ENCODE measurements at places on chromosomes 11 and 22.

- H3K4me3 ChIP-seq, result peak within 1 kb of the TSS; percentile 93
- H3K4me1 ChIP-seq, result peaks cover 6% of the 10 kb centered on the region
- peak; percentile 80 for DNase-seq
- no peaks in the 10 kb centered on the region for H3K36me3 ChIP-seq
- peak within 1 kb of the TSS; percentile 98 for H3K27ac ChIP-seq
Observed at GRCh38 chr11:118251858-118252652, at the start of gene MPZL3. Gene MPZL3, minus strand, starts transcription at chr11:118252365. Its CDS starts 71 bp downstream, at chr11:118252294.

DNA sequence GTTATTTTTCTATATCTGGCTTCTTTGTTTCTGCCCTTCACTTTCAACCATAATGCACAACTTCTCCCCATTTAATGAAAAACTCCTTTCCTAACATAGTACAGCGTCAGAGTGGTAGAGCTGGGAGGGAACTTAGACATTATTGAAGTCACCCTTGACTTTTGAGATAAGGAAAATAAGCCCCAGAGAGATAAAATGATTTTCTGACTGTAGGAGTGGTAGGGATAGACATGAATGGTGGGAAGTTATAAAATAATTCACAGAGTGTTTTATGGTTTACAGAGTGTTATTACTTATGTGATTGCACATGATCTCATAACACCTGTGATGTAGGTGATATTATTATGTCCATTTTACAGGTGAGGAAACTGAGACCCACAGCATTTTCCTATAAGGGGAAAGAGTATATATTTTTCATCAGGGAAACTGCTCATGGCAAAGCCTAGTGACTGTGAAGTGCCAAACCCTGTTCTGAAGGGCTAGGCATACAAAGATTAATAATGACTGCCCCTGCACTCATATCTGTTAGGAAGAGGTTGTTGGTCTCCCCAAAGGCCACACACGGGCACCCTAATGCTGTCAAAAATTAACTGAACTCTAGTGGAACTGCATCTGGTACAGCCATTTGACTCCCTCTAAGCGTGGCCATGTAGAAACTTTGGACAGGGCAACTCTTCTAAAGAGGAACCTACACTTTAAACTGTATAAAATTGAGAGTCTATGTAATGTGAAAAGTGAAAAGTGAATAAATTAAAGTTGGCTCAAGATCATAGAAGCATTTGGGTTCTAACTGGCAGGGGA lies 61.1 kb upstream of the PICALM start:
- H3K36me3 ChIP-seq, result no peaks in the 10 kb centered on the region
- no peak overlapping the region for H3K27ac ChIP-seq
- no peaks in the 10 kb centered on the region for H3K4me1 ChIP-seq
- DNase-seq, result no peak

- H3K27ac ChIP-seq, result no peak overlapping the region
- H3K27me3 ChIP-seq, result peaks cover 10% of the 10 kb centered on the region
- H3K36me3 ChIP-seq, result no peaks in the 10 kb centered on the region
- H3K4me3 ChIP-seq, result no peak overlapping the region
- DNase-seq, result no peak
Observed at GRCh38 chr11:12017243-12017678, 8.8 kb upstream of the DKK3 start.

- DNase-seq, result no peak
- H3K4me1 ChIP-seq, result no peaks in the 10 kb centered on the region
- no peaks in the 10 kb centered on the region for H3K36me3 ChIP-seq
Observed at GRCh38 chr11:17822401-17822781, 87.8 kb downstream of the KCNC1 start.

GRCh38 chr11:108881131-108881530 lies 216.3 kb downstream of the DDX10 start:
- H3K4me3 ChIP-seq, result no peak overlapping the region
- H3K4me1 ChIP-seq, result peaks cover 5% of the 10 kb centered on the region
- no peak overlapping the region for H3K27ac ChIP-seq
- H3K36me3 ChIP-seq, result no peaks in the 10 kb centered on the region
